ENCODE measurements at places on chromosomes 6 and 20. TPM values are rescaled to one million over a fixed set of nuclear protein-coding genes. Genes with fewer than 3 reads are reported as not detected.

The C6orf15 gene
- total RNA-seq: 0.71 TPM

The FILIP1 gene
- total RNA-seq: under 0.01 TPM

The ZNF334 gene
- 0.11 TPM for total RNA-seq

DNA sequence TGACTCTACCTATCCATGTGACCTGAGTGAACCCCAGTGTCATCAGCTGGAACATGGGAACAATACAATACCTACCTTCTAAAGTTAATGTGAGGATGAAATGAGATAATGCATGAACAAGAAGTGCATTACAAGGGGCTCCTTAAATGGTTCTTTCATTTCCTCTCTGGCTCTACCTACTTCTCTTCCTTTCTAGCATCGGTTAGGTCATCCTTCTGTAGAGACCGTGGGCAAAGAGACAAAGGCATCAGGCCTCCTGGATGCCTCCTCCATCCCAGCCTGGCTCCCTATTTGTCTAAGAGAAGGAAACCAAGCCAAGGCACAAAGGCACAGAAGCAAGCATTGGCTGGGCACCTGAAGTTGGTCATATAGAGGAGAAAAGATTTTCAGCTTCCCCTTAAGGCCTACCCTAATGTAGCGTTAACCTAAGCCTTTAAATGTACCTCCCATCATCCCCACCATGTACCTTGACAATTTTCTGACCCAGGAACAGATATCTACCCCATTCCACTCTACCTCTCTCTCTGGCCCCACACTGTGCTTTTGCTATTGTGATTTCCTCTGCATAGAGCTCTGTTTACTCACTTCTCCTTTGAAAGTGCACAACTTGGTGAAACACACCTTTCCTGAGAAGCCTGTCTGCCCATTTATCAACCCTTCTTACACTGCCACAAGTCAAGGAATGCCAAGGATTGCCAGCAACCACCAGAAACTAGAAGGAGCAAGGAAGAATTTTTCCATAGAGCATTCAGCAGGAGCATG lies 86.6 kb downstream of the GCLC start:
- no peak for DNase-seq

DNA sequence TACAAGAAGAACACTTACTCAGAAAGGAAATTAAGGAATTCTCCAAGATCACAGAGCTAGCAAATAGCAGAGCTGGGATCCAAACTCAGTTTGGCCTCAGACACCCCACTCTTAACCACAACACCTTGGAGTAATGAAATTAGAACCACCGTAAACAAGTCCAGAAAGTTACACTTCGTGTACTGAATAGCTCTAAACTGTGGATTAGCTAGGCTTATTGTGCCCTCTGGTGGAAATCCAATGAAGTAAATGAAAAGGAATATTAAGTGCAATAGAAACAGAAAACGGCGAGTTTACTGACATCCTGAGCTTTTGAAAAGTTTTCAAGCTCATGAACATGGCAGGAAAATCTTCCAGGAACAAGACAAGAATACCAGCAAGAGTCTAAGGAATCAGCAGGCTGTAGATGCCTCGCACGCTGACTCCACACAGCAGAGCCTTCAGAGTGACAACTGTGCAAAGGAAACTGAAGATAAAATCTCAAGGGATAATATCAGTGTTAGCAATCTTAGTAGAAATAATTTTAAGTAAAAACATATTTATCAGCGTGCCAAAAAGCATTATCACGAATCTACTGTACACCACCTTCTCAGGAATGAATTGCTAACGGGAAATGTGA lies 34.6 kb downstream of the FBXO5 start:
- peak; percentile 47 for DNase-seq
